Naive B cell (primary cell): ENCODE measurements at places on chromosomes 16 and 17. TPM values are rescaled to one million over a fixed set of nuclear protein-coding genes. Genes with fewer than 3 reads are reported as not detected.

DNA sequence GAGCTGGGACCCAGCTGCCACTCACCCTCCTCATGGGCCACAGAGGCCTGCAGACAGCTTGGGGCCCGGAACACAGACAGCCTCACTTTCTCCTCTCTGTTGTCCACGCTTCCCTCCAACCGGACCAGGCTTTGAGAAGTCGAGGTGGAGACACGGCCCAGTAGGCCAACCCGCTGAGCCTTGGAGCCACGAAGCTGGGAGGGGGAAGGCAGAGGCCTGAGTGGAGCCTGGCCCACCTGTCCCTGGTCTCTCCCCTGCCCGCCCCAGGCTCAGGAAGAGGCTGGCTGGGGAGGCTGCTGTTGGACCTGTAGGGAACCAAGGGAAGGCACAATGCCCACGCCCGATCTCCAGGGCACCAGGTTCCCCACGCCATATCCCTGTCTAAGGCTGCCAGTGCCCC, 48.1 kb downstream of the RMI2 start:
- no peak overlapping the region for H3K27ac ChIP-seq
- H3K4me1 ChIP-seq = peaks cover 5% of the 10 kb centered on the region
- no peaks in the 10 kb centered on the region for H3K36me3 ChIP-seq
- DNase-seq = no peak

Gene NPIPB2
- 7.9 TPM for polyA plus RNA-seq

DNA sequence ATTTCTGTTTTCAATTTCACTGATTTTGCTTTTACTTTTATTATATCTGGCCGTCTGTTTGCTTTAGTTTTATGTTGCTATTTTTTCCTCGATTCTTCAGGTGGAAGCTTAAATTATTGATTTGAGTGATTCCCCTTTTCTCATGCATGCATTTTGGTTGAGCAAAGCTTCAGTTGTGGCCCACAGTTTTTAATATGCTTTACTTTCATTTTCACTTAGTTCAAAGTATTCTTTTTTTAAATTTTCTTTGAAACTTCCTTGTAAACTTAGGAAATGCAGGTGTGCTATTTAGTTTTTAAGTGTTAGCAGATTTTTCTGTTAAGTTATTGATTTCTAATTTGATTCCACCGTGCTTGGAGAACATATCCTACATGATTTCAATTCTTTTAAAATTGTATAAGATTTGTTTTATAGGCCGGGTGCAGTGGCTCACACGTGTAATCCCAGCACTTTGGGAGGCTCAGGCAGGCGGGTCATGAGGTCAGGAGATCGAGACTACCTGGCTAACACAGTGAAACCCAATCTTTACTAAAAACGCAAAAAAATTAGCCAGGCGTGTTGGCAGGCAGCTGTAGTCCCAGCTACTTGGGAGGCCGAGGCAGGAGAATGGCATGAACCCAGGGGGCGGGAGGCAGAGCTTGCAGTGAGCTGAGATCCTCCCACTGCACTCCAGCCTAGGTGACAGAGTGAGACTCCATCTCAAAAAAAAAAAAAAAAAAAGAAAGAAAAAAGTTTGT, 531.2 kb downstream of the KIF2B start:
- no peaks in the 10 kb centered on the region for H3K36me3 ChIP-seq
- H3K27ac ChIP-seq = no peak overlapping the region
- no peaks in the 10 kb centered on the region for H3K27me3 ChIP-seq
- no peak overlapping the region for H3K4me3 ChIP-seq
- no peaks in the 10 kb centered on the region for H3K4me1 ChIP-seq

- H3K4me3 ChIP-seq = no peak overlapping the region
- peaks cover 3% of the 10 kb centered on the region for H3K27me3 ChIP-seq
- H3K27ac ChIP-seq = no peak overlapping the region
- no peak for DNase-seq
- H3K4me1 ChIP-seq = no peaks in the 10 kb centered on the region
These were observed 35.1 kb upstream of the CREBBP start for GRCh38 chr16:3915426-3916260.

GRCh38 chr16:86374603-86375130, 135.7 kb upstream of the FOXF1 start:
- H3K4me1 ChIP-seq = no peaks in the 10 kb centered on the region
- DNase-seq = no peak
- H3K27me3 ChIP-seq = peaks cover 30% of the 10 kb centered on the region
- H3K27ac ChIP-seq = no peak overlapping the region
- H3K36me3 ChIP-seq = peaks cover 8% of the 10 kb centered on the region
- no peak overlapping the region for H3K4me3 ChIP-seq

DNA sequence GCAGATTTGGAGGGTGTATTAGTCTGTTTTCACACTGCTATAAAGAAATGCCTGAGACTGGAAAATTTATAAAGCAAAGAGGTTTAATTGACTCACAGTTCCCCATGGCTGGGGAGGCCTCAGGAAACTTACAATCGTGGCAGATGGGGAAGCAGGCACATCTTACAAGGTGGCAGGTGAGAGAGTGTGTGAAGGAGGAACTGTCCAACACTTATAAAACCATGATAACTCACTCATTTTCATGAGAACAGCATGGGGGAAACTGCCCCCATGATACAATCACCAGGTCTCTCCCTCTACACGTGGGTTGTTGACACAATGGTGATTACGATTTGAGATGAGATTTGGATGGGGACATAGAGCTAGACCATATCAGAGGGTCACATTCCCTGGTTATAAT, 195.6 kb downstream of the RGS9 start:
- H3K4me3 ChIP-seq = no peak overlapping the region
- no peak for DNase-seq
- H3K27me3 ChIP-seq = peaks cover 36% of the 10 kb centered on the region
- H3K27ac ChIP-seq = no peak overlapping the region
- no peaks in the 10 kb centered on the region for H3K36me3 ChIP-seq

Gene ARSG
- polyA plus RNA-seq = 3.7 TPM

DNA sequence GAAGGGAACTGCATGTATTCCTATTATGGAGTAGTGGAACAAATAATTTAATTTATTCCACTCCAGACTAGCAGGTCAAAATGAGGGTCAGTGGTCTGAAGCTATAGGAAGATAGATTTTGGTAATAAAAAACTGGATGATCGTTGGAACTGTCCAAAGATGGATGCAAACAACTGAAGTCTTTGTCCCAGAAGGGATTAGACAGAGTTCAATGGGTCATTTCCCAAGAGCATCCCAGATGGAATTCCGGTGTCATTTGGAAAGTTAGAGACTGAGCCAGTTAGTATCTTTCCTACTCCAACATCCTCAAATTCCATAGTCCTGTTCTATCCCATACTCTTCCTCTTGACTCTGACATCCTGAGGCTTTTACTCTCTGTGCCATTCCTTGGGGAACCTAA, 22.8 kb upstream of the TOX3 start:
- H3K27ac ChIP-seq = no peak overlapping the region
- DNase-seq = no peak
- no peaks in the 10 kb centered on the region for H3K36me3 ChIP-seq

Gene AURKB
- not detected for polyA plus RNA-seq

DNA sequence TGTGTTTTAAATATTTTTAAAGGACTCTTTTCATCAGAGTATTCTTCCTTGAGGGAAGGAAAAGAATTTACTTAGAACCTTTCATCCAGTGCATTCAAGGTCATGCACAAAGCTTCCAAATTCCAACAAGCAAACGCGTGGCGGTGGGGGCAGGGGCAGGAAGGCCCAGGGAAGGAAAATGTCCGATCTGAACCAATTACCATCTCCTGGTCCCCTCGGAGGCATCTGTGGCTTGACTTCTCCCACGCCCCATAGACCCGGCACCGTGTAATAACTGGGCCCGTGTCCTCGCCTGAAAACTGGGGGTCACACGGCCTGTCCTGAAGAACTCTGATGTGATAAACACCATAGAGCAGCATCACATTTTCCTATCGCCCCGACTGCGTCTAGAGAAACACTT, 18.3 kb downstream of the MEAK7 start:
- no peak overlapping the region for H3K27ac ChIP-seq
- peaks cover 6% of the 10 kb centered on the region for H3K36me3 ChIP-seq
- no peak for DNase-seq
- H3K4me1 ChIP-seq = no peaks in the 10 kb centered on the region
- no peak overlapping the region for H3K4me3 ChIP-seq

- peaks cover 18% of the 10 kb centered on the region for H3K36me3 ChIP-seq
- H3K4me3 ChIP-seq = no peak overlapping the region
- no peaks in the 10 kb centered on the region for H3K27me3 ChIP-seq
- DNase-seq = no peak
- H3K27ac ChIP-seq = no peak overlapping the region
These were observed 43.0 kb downstream of the SNX11 start for GRCh38 chr17:48150597-48151001.

DNA sequence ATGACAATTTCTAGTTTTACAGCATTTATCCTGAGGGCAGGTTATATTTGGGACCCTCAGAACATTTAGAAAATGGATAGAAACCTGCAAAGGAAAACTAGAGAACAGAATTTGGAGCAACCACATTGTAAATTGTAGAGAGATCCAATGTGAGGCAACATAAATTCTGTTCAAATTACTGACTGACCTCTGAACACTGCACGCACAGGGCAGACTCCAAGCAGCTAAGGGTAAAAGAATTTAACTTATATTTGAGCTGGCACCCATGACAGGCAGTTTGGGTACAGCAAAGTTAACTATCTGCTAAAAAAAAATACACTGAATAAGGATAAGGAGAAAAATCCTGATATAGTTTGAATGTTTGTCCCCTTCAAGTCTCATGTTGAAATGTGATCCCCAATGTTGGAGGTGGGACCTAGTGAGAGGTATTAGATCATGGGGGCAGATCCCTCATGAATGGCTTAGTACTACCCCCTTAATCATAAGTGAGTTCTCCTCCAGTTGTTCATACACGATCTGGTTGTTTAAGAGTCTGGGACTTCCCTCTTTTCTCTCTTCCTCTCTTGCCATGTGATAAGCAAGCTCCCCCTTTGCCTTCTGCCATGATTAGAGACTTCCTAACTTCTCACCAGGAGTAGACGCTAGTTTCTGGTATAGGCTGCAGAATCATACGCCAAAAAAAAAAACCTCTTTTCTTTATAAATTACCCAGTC, 75.7 kb downstream of the FBXL20 start:
- peaks cover 18% of the 10 kb centered on the region for H3K4me1 ChIP-seq
- no peaks in the 10 kb centered on the region for H3K36me3 ChIP-seq
- H3K27me3 ChIP-seq = no peaks in the 10 kb centered on the region
- no peak for DNase-seq
- H3K27ac ChIP-seq = peak overlapping the region; percentile 96
